Stimulated activated CD4-positive, alpha-beta T cell treated with anti-CD3 and anti-CD28 coated beads, Interleukin-2, amount 100 ng/mL, for 24 hours (primary cell): ENCODE measurements at places on chromosomes 3 and 15.

GRCh38 chr3:46586738-46587246, 20.7 kb upstream of the LRRC2 start:
- DNase-seq, result no peak

DNA sequence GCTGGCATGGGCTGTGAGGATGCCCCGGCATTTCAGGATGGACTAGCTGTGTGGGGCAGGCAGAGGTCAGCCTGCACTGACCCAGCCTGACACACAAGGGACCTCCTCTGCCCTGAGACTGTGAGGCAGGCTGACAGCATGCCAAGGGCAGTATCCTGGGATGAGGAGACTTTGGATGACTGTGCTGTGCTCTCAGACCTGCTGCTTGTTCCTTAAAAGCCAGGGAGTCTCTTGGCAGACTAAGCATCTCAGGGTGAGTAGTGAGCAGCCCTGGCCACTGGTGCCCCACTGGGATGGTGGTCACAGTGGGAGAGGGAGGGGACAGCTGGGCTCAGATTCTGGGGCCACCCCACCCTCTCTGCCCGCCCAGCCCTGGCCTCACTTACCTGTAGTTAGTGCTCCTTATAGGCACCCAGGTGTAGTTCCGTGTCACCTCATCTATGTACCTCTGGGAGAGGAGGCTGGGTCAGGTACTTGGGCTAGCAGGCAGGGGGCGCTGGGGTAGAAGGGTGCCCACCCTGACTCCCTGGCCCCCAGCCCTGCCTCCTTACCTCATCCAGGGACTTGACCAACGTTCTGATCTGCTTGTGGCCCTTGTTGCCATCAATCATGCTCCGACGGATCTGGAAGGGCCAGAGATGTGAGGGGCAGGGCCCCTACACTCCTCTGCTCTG, 16.1 kb upstream of the TMEM115 start:
- DNase-seq, result no peak

DNA sequence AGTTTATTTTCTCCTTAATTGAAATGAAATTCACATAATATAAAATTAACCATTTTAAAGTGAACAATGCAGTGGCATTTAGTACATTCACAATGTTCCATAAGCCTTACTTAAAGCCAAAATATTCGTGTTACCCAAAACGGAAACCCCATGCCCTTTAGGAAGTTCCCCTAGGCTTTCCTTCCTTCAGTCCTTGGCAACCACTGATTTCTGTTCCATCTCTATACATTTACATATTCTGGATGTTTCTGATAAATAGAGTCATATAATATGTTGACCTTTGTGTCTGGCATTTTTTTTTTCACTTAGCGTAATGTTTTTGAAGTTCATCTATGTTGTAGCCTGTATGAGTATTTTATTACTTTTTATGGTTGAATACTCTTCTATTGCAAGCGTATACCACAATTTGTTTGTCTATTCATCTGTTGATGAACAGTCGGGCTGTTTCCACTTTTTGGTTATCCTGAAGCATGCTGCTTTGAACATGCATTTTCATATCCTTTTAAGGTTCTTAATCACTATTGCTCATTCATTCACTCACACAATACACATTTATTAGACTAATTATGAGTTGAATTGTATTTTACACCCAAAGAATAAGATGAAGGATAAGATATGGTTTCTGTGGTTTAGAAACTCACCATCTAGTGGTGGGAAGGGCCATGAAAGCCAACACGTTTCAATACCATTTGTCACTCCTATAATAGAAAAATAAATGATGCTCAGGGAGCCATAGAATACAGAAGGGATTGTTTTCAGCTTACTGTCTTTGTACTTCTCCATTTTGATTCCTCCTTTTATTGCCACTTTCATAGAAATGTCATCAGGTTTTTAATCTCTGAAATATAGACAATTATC, 408.2 kb upstream of the CBLB start:
- DNase-seq, result no peak

DNA sequence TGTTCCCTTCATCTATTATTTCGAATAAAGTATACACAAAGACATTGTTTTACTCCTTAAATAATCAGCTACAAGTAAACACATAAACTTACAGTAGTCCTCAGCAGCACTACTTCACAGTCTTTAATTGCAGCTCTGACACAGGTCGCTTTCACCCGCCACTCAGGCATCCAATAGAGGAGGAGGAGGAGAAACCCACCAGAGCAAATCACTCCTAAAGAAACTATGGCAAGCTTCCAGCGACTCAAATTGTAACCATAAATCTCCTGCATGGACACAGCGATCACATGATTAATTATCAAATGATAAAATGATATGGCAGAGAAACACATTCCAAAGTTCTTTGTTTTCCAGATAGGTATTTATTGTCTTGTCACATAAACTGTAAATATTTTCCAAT, 26.2 kb downstream of the ATP13A3 start:
- no peak for DNase-seq

GRCh38 chr3:152405915-152406802, 137.4 kb downstream of the MBNL1 start:
- DNase-seq, result no peak

GRCh38 chr3:31203960-31204795, 309.7 kb upstream of the GADL1 start:
- DNase-seq, result no peak

GRCh38 chr3:17030438-17030837, 145.7 kb downstream of the PLCL2 start:
- no peak for DNase-seq

GRCh38 chr3:37217098-37217849, 42.9 kb upstream of the LRRFIP2 start:
- DNase-seq, result no peak

GRCh38 chr3:157384491-157384890, 52.2 kb upstream of the PTX3 start:
- DNase-seq, result no peak

GRCh38 chr3:51578238-51578637, 39.7 kb downstream of the RAD54L2 start:
- no peak for DNase-seq
